ENCODE measurements at places on chromosomes 16 and 17. TPM values are rescaled to one million over a fixed set of nuclear protein-coding genes. Genes with fewer than 3 reads are reported as not detected.

Gene MGAT5B
- 34.9 TPM for total RNA-seq

Gene NGFR
- total RNA-seq, result 1.6 TPM

Gene OR4D1
- 0.05 TPM for total RNA-seq

Gene SECTM1
- total RNA-seq, result 5.4 TPM

Gene TBX2
- 35.6 TPM for total RNA-seq

Gene TNFSF13
- total RNA-seq, result 2.3 TPM

DNA sequence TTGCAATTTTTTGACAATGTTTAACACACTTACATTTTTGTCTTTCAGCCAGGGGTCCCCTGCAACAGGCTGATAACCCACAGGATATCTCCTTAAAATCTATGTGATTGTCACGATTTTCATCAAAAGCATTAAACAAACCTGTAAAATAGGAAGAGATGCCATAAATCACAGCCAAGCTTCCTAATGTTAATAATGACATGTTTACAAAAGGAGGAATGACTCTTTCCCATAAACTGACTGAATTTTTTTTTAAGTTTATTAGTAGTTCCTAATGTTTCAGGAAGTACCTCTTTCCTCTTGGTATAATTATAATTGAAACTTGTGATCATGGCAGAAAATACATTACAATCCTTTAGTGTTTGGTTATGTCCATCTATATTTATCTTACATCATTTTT, 119.6 kb downstream of the CA4 start:
- DNase-seq, result no peak

- DNase-seq, result no peak
Measured at GRCh38 chr17:36920032-36921005, 17.0 kb upstream of the LHX1 start.

GRCh38 chr16:67530013-67530939, 1.6 kb downstream of the RIPOR1 start:
- DNase-seq, result no peak

- DNase-seq, result no peak
Measured at GRCh38 chr17:49993423-49994060, 1.5 kb downstream of the DLX3 start.

- DNase-seq, result no peak
Measured at GRCh38 chr17:63440127-63440769, 5.9 kb downstream of the CYB561 start.

DNA sequence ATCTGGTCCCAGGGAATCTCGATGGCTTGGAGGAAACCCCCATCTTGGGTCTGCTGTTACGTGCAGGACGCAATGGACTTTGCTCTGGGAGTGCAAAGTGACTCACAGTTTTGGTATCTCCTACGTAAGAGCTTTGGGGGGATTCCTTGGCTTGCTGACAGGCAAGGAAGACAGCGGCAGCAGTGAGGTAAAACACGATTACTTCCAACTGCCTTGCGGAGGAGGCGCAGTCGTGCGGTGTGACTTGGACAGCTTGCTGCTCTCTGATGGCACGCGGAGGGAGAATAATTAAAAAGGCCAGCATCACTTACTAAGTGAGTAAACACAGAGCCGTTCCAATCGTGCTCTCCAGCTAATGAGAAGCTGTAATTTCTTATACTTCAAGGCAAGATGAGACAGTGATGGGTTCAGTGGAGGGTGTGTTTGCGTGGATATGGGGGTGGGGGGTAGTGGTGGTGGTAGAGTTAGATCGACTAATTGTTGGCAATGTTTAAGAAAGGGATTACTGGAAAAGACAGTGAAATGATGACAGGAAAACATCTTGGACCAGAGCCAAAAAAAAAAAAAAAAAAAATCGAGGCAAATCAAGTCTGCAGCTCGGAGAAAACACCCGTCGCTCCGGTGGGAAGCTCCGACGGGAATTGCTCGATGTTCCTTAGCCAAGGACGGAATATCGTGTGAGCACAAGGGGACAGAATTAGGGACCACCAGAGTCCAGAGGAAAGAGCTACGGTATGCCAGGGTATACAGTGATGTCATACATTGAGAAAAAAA, 184.8 kb upstream of the ZFHX3 start:
- no peak for DNase-seq

DNA sequence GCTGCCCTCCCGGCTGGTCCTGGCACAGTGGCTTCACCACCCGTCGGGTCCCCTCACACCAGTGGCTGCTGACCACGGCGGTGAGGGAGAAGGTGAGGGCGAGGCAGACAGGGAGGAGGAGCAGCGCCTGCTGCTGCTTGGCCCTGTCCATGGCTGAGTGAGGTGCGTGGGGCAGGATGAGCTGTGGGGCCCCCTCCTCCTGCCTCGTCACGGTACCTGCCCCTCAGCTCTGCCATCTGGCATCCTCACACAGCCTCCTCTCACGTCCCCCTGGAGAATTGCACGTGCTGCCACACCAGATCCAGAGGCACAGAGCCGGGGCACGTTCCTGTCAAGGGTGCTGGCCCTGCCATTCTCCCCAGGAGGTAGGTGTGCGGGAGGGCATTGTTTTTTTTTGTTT, at the start of gene GSG1L2:
TSS of gene GSG1L2 (minus strand) at position 159 of the 400 bp plus-strand sequence. CDS start at position 151, 8 bp downstream.
- DNase-seq, result no peak

DNA sequence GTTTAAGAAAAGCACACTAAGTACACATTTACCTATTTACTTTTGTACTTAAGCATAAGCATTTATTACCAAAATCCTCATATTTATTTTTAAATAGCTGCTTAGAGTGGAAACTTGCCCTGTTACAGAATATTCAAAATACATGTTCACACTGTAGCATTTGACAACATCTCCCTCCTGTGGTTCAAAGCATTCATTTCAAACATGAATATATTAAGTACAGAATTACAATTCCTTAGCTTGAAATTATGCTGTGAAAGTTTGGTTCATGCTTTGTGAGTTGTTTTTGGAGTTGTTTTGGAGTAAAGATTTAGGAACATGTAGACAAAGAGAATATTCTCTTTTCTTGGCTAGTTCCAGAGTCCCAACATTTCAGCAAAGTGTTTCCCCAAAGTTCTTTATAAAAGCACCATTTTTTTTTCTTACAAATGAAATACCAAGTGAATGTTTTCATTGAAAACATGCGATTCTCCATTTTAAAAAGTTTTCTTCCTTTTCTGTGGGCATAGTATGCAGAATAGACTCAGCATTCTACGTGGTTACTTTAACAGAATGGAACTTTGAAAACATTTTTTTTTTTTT, 33.2 kb downstream of the TUBD1 start:
- no peak for DNase-seq

GRCh38 chr17:43720311-43721060, 38.1 kb downstream of the SOST start:
- DNase-seq, result no peak

DNA sequence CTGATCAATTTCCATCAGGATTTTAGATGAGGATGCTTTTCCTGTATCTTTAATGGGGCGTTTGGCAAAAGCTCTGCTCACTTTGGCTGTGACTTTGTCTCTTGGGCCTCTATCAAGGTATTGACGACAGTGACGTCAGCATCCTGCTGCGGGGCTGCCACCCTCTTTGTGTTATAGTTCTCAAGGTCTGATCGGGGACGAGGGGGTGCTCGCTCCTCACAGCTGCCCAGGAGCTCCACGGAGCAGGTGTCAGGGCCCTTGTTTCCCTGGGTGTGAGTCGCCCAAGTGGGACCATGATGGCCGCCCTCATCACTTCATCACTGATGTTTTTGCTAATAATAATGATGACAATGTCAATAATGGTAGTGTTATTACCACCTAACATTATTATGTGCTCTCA, 65.4 kb downstream of the CMIP start:
- no peak for DNase-seq

DNA sequence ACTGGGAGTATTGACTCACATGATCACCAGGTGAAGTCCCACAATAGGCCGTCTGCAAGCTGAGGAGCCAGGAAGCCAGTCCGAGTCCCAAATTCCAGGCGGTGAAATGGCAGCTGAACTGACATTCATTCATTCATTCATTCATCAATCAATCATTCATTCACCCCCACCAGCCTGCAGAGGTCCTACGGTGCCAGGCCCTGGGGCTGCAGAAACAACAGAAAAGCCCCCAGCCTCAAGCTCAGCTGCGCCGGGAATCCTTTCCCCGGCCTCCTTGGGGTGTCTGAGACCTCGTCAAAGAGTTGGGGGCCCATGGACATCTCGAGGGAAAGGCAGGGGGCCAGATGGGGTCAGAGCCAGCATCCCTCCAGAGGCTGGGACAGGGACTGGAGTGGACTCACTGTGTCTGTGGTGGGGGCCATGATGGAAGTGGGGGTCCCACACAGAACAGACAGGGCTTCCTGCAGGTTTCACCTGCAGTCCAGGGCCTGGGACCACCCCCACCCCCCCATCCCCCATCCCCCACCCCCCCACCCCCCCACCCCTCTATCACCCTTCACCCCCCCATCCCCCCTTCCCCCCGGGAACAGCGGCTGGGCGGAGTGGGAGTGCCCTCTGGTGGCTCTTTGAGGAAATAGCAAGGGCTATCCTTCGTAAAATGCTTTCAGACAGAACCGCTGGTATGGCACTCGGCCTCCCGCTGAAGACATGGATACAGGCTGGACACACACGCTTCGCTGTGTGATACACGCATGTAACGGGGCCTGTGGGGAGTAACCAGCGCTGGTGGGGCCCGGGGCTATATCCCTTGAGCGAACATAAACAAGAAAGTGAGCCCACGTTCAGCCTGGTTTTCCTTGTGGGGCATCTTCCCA, 8.5 kb upstream of the ZC3H18 start:
- DNase-seq, result no peak

- DNase-seq, result no peak
Measured at GRCh38 chr17:62663304-62663703, 35.8 kb downstream of the MRC2 start.

DNA sequence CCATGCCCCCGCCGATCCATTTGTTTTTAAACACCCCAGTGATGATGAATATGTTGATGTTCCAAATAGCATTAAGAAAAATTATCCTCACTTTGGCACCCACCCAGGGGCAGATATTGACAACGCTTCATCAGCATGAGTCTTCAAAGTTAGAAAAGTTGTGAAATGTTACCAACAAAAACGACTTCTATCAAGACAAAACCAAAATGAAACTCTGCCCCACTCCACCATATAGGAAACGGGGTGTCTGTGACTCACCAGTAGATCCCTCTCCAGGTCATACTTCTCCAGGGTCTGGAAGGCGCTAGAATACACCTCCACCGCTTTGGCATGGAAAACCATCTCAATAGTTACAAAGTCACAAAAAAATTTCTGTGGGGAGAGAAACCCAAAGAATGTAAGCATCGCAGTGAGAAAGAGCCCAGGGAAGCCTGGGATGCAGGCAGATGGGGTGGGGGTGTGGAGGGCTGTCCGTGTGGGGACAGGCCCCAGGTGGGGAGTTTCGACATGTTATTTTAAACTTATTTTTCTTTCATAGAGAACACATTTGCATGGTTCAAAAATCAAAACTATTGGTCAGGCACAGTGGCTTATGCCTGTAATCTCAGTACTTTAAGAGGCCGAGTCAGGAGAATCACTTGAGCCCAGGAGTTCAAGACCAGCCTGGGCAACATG, 10.2 kb downstream of the CIBAR2 start:
- no peak for DNase-seq

DNA sequence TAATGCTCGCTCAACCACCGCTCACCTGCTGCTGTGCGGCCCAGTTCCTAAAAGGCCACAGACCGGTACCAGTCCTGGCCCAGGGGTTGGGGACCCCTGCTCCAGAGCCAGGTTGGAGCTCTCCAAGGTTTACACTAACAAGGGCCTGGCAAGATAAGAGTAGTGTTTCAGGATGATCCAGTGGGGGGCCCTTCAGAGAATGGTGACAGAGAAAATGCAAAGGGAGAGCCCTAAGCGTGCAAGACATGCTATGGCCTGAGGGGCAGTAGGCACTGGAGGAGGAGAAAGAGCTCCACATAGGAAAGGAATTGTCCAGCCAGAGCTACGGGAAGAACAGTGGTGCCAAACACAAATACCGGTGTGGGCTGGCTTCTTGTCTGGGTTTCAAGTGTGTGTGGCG, 233.4 kb downstream of the STX8 start:
- DNase-seq, result no peak

DNA sequence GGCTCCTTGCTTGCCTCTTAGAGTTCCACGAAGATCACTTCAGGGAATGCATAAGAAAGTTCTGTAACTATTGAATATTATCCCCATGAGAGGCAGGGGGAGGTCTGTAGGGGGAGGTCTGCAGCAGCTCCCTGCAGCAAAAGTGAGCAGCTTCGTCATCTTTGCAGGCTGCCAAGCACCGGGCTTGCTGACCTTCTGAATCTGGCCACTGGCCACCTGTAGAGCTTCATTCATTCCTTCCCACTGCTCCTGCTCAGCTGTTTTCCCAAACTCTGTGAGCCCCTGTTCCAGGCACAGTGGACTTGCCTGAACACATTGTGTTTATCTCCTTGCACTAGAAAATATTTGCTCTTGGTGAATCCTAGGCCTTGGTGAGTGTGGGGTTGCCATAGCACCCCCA, 443.3 kb downstream of the HAPSTR1 start:
- DNase-seq, result no peak

DNA sequence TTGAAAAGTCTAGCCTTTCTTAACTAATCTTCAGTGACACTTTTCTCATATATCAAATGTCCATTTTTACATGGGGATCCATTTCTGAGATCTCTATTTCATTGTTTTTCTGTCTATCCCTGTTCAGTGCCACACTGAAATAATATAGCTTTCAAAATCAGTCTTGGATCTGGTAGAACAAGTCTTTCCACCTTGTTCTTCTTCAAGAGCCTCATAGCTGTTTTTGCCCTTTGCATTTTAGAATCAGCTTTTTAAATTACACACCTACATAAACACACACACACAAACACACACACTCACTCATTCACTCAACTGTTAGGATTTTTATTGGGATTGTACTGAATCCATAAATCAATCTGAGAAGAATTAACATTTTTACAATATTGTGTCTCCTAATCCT, 19.2 kb downstream of the GSDMB start:
- no peak for DNase-seq

DNA sequence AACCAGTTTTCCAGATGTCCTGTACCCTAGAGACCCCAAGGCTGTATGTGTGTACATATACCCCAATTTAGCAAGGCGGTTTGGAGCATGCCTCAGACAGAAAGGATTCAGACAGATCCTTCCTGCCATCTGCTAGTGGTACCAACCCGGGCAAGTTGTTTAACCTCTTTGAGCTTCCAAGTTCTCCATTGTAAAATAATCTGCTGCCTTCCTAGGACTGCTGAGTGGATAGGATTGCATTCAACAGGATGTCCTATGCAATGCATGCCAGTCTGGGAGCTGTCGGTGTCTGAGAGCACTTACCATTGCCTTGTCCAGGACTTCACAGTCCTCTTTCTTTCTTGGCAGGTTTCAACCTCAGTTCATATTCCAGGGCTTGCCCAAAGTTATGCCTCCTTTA, 1.9 kb downstream of the CDH13 start:
- no peak for DNase-seq

DNA sequence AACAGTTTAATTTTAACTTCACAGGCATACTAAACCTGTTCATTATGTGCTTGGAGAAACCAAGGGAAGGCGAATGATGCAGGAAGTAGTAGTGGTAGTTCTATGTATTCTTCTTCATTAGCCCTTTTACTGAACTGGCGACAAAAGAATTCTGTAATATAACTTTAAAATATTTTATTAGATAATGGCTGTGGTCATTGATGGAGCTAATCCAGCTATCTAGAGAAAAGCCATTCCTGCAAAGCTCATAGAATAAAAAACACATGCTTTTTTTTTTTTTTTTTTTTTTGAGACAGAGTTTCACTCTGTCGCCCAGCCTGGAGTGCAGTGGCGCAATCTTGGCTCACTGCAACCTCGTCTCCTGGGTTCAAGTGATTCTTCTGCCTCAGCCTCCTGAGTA, 23.5 kb downstream of the TANC2 start:
- DNase-seq, result no peak
